Mesothelial cell of epicardium (in vitro differentiated cells): ENCODE measurements at places on chromosomes 7 and 10.

DNA sequence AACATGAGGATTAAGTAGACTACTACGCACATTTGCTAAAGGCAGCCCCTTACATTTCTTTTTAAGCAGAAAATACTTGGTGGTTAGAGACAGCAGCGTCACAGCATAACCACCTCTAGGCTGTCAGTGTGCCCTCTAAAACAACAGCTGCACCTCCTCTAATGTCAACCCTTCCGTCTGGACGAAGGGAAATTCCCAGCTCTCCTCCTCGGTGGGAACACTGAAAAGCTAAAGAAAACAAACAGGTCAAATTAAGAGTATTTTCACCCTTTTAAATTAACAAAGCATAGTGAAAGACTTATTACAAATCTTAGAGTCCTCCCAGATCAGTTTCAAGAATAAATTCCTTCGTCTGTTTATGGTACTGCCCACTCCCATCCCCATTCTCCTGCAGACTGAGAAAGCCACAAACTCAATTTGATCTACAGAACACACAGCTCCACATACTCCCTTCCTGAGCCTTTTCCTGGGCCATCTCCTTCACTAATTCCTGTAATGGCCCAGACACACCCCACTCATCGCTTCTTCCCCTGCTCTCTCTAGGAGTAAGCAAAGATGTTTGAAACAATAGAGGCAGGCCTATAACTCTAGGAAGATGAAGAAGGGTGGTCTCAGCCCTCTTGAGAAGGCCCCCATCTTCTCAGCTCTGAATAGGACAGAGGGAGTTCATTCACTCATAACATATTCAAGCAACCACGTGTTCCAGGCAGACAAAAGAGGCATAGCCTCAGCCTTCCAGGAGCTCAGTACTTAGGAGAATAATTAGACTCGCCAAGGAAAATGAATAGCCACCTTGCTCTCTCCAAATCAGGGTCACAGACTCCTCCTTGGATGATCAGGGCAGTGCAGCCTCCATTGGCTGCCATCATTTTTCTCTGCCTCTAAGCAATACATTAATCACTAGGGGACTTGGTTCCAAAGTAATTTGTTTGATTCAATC lies 47.5 kb upstream of the HNRNPH3 start:
- no peak for DNase-seq

GRCh38 chr7:155439311-155440017 lies 18.5 kb upstream of the EN2 start:
- no peak for DNase-seq

DNA sequence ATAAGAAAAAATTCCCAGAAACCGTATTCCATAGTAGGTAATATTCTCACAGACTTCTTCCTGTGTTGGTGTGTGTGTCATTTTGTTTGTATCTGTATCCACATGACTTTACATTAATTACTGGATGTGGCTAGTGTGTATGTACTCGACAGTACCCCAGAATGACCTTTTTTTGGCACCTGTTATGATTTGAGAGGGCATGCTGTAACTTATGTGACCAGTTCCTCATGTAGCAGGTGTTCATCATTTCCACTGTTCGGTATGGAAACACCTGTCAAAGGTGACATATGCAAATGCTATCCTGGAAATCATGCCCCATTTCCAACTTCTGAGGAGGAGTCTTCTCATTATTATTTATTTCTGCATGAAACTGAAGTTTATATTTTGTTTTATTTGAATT lies 89.3 kb downstream of the ZMYND11 start:
- DNase-seq: no peak

- no peak for DNase-seq
Observed at GRCh38 chr7:2554661-2555111, 638 bp downstream of the BRAT1 start.

- DNase-seq: no peak
Observed at GRCh38 chr7:73366127-73366526, 38.2 kb downstream of the FKBP6 start.
